ENCODE measurements at places on chromosomes 3 and 15.

DNA sequence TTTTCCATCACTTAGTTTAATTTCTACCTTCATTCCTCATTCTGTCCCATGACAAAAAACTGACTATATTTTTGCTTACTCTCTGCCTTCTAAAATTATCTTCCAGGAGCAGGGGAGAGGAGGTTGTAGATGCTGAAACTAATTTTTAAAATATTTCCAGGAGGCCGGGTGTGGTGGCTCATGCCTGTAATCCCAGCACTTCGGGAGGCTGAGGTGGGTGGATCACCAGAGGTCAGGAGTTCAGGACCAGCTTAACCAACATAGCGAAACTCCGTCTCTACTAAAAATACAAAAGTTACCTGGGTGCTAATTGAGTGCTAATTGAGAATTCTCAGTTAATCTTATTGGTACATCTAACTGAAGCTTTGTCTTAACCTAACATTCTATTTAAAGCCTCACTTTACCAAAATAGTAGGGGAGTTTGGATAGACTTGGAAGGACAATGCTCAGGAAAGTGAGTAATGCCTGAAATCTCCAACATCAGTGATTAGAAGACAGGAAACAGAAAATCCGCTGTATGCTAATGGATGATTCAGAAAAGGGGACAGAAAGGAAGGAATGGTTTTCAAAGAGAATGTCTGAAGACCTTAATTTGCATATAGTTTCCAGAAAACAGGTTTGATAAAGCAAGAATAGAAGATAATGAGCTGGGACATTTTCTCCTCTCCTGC is 336.1 kb downstream of the GBE1 start:
- DNase-seq: no peak

- DNase-seq: no peak
Measured at GRCh38 chr3:4421121-4421520, 45.9 kb downstream of the SUMF1 start.

GRCh38 chr3:88075497-88075896 is 16.4 kb downstream of the ZNF654 start:
- DNase-seq: no peak

DNA sequence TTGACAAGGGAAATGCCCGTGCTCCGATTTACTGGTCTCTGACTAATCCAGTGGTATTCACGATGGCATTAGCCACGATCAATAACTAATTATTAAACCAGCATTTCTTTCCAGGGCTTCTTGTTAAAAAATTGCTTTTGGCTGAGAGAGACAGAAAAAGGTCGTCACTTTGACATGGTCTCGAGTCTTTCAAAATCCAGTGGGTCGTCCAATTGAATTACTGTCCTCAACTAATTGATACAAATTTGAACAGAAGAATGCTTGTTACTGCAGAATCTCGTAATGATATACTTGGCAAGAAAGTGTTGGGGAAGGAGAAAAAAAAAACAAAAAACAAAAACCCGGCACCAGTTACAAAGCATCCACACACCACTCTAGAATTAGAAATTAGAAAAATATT is 318.4 kb downstream of the NR2F2 start:
- DNase-seq: no peak

GRCh38 chr15:81075272-81075671 is 58.8 kb upstream of the CFAP161 start:
- no peak for DNase-seq

DNA sequence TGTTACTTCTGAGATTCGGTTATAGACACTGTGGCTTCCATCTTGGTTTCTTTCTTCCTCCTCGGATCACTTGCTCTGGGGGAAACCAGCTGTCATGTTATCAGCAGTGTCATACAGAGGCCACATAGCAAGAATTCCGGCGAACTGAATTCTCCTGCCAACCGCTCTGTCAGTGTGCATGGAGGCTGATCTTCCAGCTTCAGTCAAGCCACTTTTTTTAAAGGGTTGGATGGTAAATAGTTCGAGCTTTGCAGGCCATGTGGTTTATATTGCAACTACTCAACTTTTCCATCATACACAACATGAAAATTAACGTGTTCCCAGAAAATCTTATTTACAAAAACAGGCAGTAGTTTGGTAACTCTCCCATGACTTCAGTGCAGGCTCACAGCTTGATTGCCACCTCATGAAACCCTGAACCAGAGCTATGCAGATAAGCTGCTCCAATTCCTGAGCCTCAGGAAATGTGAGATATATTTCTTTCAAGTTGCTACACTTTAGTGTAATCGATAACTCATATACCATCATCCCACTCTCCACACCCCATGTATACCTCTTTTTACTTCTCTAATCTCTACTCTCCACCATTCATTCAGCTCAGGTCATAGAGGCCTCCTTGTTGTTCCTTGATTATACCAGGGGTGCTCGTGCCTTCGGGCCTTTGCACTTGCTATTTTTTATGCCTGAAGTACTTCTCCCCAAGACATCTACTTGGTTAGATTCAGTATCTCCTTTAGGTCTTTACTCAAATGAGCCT is 7.2 kb downstream of the RPL22L1 start:
- no peak for DNase-seq

DNA sequence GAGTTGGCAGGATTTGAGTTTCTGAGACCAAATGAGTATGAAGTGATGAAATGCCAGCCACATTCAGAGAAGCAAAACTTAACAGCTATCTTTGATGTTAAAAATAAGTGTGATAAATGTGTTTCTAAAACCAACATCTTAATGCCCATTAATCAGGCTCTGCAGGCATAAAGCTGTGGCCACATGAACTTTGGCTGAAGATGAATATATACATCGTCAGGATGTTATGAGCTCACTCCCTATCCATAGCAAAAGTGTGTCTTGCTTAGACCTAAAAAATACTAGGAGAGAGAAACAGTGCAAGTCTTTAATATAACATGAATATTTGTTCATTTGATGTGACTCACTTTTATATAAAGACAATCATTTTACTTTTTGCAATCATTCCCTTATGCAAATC is 218.0 kb downstream of the CADM2 start:
- no peak for DNase-seq

- DNase-seq: no peak
Measured at GRCh38 chr3:111319598-111319997, 222.4 kb upstream of the CD96 start.

DNA sequence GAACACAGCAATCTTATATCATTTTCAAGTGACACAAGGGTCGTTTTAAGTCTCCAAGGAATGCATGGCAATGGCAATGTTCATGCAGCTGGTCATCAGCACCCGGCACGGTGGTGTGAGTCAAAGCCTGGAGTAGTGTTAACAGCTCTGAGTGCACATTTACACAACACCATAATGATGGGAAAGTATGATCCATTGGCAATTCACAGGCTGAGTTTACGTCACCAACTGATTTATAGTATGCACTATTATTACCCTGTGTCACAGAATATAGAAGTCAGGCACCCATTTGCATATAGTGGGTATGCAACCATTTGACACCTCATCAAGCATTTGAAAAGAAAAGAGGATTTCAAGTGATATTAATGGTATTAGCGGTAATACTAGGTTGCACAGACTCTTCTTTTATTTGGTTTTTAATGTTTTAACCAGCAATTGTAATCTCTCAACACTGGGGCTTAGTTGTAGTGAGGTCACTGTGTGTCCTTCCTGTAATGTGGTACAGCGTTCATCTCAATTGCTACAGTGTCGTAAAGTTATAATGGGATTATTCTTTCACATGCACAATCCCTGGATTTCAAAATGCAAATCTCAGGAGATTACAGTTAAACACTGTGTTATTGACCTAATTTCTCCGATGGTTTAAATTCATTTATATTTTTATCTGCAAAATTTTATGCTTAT is 113.8 kb downstream of the C3orf38 start:
- no peak for DNase-seq

DNA sequence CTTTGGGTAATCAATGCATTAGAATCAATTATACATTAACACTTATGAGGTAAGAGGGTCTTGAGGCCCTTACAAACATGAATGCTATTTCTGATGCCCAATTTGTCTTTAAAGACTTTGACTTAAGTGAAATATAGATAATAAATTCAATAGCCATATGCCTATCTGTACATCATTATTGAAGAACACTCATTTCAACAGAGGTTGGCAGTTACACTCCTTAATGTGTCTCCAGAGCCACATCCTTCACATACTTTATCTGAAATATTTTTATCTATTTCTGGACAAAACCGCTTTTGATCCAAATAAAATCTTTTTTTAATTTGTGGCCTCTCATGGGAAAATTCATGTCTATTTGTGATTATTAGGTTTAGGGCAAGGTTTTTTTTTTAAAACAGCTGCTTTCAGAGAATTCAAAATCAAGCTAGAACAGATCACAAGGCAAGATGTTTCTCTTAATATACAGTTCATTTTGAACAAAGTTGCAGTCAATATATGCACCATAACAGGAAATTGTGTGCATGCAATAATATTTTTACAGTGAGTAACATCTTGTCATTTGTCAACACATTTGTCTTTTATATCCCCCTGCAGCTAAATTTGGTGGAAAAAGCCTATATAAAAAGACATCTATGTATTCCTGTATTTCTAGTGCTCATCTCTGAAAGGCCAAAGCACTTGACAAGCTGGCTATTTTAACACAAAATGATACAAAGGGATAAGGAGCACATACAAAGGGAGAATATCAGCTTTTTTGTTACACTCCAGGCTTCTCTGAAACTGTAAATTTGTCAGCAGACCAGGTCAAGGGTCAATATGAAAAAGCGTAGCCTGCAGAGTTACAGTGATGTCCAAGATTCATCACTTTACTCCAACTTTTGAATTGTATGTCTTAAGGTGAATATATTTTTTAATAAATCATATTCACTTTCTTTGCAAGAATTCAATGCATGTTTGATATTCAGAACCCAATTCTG is 146.2 kb upstream of the DPH6 start:
- DNase-seq: no peak

- DNase-seq: no peak
Measured at GRCh38 chr15:84400017-84400740, 164.6 kb downstream of the GOLGA6L4 start.

GRCh38 chr15:70826634-70827033 is 27.3 kb downstream of the LARP6 start:
- DNase-seq: no peak

DNA sequence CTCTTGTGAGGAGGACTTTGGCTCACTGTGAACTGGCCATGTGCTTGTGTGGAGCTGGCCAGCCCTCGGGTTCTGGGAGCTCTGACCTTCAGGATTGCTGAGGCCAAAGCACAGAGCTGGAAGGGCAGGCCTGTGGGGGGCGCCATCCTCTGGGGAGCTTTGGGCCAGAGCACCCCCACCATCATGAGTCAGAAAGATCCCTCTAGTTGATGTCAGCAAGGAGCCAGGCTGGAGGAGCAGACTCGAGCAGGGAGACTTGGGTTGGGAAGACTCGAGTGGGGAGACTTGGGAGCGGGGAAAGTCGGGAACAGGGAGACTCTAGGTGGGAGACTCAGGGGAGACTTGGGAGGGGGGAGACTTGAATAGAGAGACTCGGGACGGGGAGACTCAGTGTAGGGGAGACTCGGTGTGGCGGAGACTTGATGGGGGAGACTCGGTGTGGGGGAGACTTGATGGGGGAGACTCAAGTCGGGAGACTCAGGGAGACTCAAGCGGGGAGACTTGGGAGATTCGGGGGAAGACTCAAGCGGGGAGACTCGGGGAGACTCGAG is 37.7 kb upstream of the PLXNA1 start:
- no peak for DNase-seq

- no peak for DNase-seq
Measured at GRCh38 chr3:37521429-37521828, 340.3 kb upstream of the CTDSPL start.

DNA sequence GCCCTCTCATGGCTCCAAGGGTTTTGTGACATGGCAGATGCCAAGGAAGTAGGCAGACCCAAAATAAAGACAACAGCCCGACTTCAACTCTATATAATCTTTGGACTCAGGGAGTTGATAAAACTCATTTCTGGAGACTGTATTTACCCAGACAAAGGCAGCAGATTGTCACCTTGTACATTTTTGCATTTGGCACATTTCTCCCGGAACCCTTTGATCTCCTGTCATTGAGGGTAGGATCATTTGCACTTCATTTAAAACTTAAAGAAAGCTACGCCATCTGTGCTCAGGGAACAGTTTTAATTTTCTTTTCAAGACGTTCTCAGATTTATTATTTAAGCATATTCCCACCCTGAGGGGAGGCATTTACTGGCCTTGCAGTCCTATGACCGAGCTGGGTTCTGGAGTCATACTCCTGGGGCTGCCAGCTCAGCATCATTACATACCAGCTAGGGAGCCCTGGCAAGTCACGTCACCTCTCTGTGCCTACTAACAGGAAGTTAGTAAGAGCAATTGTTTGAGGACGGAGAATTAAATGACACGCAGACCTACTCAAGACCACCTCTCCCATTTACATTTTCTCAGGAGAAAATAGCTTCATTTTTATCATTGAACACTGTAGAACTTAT is 5.9 kb downstream of the CDCP1 start:
- no peak for DNase-seq

DNA sequence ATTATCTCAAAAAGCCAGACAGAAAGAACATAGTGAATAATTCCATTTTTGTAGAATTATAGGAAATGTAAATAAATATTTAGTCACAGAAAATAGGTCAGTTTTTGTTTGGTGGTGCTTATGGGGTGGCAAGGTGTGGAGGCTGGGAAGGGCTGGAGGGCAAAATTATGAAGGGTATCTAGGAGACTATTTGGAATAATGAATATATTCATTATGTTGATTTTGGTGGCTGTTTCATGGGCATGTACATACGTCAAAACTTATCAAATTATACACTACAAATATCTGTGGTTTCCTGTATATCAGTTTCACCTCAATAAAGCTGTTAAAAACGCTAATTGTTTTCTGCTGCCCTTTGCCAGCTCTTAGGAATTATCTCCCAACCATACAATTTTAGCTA is 298.7 kb upstream of the GOLIM4 start:
- no peak for DNase-seq

DNA sequence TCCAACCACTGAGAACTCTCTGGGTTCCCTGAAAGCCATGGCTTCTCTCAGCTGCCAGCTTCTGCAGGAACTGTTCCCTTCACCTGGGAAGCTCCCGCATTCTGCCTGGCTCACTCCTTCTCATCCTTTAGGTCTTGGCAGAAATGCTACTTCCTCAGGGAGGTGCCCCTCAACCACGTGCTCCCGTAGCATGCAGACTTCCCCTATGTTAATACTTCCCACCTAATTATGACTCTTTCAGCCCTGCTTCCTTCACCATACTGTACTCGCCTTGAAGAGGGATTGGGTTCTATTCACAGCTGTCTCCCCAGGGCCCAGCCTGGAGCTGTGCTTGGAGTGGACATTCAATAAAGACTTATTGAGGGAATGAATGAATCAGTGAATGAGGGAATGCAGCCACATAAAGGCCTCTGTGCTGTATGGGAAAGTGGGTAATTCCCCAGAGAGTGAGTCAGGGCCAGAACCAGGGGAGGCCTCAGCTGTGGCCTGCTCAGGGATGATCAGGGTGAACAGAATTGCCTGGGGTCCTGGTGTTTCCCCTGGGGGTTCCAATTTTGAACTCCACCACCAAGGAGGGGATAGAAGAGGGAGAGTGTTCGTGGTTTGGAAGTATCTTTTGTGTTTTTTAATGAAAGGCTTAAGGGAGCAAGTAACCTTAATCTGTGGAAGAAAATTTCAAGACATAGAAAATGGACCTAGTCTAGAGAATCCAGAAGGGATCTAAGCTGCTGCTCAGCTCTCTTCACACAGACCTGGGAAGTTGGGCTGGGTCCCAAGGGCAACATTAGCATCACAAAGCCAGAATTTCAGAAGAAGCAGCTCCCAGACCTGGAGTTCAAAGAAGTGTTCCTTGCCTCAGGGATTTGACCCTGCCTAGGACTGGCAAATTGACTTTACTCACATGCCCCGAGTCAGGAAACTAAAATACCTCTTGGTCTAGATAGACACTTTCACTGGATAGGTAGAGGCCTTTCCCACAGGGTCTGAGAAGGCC is 14.6 kb upstream of the FAM107A start:
- no peak for DNase-seq

- no peak for DNase-seq
Measured at GRCh38 chr3:105812194-105812586, 56.6 kb downstream of the CBLB start.
